NCI-H774 (cell line): ENCODE measurements at places on chromosomes 7 and 10.

DNA sequence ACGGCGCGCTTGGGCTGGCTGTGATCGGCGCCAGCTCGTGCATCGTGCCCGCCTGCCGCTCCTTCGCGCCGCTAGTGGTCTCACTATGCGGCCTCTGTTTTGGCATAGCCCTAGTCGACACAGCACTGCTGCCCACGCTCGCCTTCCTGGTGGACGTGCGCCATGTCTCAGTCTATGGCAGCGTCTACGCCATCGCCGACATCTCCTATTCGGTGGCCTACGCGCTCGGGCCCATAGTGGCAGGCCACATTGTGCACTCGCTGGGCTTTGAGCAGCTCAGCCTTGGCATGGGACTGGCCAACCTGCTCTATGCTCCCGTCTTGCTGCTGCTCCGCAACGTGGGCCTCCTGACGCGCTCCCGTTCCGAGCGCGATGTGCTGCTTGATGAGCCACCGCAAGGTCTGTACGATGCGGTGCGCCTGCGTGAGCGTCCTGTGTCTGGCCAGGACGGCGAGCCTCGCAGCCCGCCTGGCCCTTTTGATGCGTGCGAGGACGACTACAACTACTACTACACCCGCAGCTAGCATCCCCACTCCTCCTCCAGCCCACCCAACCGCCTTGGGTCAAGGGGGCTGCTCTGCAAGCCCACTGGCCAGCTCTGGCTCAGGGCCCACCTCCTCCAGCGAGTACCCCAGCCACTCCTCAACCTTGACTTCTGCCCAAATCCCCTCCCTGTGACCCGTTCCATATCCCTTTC lies 1.9 kb downstream of the SLC18A3 start:
- DNase-seq: no peak

DNA sequence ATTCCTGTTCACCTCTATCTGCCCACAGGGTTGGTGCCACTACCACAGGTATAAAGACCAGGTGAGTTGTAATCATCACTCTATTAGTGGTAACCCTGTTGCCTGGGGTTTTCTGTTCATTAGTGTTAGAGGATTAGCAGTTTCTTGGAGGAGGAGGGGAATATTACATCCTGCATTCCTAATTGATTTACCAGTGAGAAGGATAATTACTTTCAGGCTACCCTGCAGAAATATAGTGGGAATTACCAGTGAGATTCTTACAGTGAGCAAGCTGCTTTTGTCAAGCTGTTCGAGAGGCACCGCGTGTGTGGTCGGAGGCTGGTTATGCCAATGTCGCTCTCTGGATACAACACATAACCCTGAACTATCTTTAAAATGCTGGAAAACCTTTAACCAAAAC lies 280.7 kb downstream of the SORCS3 start:
- no peak for DNase-seq

DNA sequence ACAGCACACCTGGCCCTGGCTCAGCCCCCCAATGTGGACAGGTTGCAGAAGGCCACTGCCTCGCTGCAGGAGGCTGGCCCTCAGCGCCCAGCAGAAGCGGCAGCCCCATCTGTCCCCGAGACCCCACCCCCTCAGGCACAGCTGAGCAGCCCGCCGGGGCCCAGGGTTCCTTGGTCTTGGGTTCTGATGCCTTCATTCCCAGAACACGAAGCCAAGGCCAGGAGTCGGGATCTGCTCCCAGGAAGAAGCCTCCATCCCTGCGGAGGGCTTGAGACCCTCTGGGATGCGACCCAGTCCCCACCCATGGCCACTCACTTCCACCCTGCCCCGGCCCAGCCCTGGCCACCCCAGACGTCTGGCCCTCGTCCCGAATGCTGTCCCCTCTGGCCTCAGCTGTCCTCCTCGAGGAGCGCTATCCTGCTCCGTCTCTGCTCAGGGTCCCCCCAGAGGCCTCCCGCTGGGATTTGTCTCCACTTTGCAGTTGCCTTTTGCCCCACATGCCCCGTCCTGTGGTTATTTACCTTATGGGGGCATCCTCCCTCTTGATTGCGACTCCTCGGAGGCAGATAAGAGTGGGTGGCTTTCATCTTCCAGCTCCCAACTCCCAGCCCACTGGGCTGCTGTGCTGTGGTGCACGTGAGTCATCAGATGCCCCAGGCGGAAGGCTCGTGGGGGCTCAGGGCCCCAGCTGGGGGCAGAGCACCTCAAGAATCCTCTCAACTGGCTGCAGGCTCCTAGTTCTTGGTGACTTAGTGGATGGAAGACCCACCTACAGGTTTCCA lies 97.5 kb downstream of the MKI67 start:
- DNase-seq: no peak

DNA sequence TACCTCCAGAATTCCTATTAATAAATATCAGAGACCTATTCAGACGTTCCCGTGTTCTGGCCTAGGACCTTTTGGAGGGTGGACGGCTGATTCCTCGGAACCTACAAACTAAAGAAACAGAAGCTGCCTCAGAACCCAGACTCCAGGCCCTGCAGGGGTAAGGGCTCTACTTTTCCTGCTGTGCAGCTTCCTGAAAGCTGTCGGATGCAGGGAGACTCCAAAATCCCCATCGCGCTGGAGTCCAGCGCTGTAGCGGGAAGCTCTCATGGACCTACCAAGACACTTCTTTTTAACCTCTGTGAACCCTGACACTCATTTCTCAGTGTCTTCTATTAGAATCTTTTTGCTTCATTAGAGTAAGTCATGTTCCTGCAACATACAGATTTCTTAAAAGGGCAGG lies 244.5 kb upstream of the PITRM1 start:
- no peak for DNase-seq
